ENCODE measurements at places on chromosomes 12 and 14.

DNA sequence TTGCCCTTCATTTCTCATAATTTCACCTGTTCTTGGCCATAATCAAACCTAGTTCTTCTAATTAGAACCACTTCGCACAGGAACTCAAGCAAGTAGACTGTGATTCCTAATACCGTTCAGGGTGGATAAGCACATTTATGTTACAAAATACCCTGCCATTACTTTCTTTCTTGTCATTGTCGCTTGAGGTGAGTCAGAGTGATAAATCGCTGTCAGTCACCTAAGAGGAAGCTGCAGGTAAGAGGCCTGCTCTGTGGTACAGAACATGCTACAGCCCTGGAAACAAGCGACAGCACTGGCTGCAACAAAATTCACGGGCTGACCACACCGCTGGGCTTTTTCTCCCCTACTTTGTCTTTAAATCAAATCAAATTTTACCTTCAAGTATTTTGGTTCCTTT is 218.2 kb downstream of the ANO6 start:
- DNase-seq = no peak

GRCh38 chr12:53218551-53219291 is 11.7 kb upstream of the ITGB7 start:
- DNase-seq = no peak

DNA sequence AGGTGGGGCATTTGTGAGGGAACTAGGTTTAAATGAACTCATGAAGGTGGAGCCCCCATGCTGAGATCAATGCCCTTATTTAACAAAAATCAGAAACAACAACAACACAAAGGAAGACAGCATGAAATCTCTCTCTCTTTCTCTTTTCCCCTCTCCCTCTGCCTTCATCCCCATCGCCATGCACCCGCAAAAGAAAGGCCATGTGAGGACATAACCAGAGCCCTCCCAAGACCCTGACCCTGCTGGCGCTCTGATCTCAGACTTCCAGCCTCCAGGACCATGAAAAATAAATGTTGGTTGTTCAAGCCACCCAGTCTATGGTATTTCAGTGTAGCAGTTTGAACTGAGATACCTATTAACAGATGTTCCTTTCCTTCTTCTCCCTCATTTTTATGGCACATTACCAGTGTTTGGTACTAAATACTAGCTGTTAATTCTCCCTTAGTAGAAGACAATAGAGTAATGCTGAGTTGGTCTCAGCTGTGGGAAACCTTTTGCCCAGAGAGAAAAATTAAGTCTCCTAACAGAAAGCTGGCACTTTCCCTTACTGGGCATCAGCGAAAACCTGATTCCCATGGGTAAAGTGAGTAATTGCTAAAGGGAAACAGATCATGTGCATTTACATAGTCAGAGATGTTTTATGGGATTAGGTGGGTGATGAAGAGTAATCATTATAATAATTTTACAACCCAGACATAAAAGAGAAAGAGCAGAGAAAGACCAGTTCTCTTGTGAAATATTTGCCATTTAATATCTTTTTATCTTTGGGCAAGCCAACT is 264.0 kb upstream of the PLEKHG7 start:
- no peak for DNase-seq

GRCh38 chr14:23533652-23534435 is 17.7 kb downstream of the ZFHX2 start:
- no peak for DNase-seq
